ENCODE measurements at places on chromosomes 4 and X. TPM values are rescaled to one million over a fixed set of nuclear protein-coding genes. Genes with fewer than 3 reads are reported as not detected.

KLHL4 gene
- total RNA-seq = 2.0 TPM

TEX11 gene
- total RNA-seq = not detected

GNRHR gene
- total RNA-seq = not detected

TRAM1L1 gene
- total RNA-seq = 0.78 TPM

TADA2B gene
- 25.6 TPM for total RNA-seq
